ENCODE measurements at places on chromosomes 16 and 17.
A peak's percentile ranks its signal among the peaks of the same experiment; 100 is the strongest.

DNA sequence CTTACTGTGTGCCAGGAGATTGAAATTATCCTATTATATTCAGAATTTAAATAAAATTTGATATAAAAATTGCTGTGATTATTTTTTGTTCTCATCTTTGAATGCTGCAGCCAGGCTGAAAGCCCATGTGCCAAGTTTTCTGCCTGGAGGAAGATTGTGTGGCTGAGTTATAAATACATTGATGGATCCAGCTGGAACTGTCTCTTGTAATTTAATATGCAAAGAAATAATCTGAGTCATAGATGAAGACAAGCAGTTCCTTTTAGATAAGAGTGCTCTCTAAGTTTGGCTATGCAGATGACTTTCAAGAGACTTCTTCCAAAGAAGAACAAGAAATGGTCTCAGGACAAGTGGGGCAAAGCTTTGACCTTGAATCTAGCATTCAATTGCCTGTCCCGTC lies 871.0 kb downstream of the CDH11 start:
- no peak for DNase-seq

- no peak for DNase-seq
Measured at GRCh38 chr17:49334744-49335512, 27.1 kb downstream of the ZNF652 start.

DNA sequence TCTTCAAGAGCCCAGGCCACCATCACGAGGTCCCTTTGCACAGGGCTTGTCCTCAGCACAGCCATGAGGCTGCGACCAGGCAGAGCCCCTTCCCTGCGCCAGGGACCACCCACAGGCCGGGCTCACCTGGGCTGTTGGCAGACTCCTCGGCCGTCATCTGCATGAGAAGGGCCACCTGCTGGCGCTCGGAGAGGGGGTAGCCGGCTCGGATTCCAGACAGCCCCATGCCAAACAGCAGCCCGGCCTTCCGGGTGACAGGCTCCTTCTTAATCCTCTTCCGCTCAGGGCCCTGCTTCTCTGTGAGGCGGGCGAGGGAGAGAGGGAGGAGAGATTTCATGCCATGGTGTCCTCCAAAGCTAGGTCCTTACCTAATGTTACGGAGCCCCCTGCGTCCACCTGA lies 73.4 kb downstream of the ZNF778 start:
- DNase-seq: no peak

DNA sequence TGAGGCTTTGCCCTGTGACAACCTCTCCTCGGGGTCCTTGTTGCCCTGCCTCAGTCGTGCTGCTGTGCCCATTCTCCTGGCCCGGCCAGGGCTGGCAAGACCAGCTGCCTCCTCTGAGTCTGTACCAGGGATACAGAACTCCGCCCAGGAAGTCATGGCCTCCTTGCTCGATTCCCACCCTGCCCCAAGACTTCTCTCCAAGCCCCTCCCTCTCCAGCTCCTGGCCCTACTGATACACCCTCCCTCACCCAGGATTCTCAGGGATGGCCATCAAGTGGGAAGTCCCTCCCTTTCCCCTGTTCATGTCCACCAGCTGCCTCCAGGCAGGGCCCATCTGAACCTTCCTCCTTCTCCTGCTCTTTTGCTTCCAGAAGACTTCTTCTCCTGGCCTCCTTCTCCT lies 11.2 kb upstream of the TMEM208 start:
- DNase-seq: no peak

GRCh38 chr17:4947411-4948165 lies 742 bp downstream of the PFN1 start:
- DNase-seq: peak; percentile 32

DNA sequence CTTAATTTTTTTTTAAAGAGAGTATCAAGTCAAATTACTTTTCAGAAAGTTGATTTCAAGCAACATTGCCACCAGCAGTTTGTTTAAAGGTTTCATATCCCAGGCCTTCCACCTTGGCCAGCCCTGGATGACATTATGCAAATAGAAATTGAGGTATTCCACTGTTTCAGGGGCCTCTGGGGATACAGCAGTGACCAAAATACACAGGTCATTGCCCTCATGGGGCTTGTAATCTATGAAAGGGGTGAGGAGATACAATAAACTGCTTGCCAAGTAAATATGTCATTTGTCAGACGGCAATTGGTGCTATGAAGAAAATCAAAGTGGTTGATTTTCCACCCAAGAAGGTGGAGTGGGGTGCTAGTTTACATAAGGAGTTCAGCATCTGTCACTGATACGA lies 37.8 kb upstream of the TMC5 start:
- DNase-seq: no peak

- DNase-seq: no peak
Measured at GRCh38 chr16:89695086-89695874, 6.2 kb downstream of the SPATA2L start.

GRCh38 chr17:64491994-64492393 lies 4.9 kb downstream of the POLG2 start:
- DNase-seq: no peak

DNA sequence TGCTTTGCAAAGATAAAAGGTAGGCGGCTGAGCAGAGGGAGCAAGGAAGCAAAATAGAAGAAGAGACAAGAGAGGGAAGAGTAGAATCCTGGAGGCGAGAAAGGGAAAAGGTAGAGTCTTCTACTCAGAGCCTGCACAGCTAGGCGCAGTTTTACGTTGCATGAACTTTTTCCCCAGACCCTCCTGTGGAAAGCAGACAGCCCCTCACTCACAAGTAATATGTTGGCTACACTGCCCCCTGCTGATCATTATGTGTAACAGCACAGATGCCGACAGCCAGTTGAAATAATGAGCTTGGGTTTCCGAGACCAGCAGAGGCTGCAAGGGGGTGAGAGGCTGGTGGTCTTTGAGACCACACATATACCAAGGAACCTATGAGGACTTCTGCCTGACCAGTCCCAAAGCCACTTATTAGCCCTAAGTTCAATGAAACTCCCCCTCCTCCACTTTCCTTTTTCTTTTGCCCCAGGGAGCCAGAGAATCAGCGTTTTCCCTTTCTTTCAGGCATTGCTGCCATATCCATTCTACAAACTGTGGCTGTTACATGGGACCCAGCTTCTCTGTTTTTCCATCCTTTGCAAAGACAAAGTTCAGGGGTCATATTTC lies 22.5 kb upstream of the CMTR2 start:
- DNase-seq: no peak

- DNase-seq: no peak
Measured at GRCh38 chr17:10777890-10778289, 26.0 kb downstream of the TMEM238L start.

GRCh38 chr16:1380195-1380594 lies 28.5 kb downstream of the GNPTG start:
- no peak for DNase-seq

DNA sequence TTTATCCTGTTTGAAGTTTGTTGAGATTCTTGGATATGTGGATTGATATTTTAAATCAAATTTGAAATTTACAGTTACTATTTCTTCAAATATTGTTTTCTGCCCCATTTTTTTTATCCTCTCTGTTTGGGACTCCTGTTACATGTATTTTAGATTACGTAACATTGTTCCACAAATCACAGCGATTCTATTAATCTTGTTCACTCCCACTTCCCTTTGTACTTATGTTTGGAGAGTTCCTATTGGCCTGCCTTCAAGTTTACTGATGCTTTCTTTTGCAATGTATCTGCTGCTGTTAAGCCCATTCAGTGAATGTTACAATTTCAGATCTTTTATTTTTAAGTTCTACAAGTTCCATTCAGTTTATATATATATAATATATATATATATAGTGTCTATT lies 288.3 kb upstream of the TNRC6C start:
- no peak for DNase-seq

GRCh38 chr17:71024172-71024571 lies 854.8 kb downstream of the KCNJ2 start:
- DNase-seq: no peak

GRCh38 chr17:68613739-68614298 lies 12.7 kb upstream of the FAM20A start:
- DNase-seq: no peak

DNA sequence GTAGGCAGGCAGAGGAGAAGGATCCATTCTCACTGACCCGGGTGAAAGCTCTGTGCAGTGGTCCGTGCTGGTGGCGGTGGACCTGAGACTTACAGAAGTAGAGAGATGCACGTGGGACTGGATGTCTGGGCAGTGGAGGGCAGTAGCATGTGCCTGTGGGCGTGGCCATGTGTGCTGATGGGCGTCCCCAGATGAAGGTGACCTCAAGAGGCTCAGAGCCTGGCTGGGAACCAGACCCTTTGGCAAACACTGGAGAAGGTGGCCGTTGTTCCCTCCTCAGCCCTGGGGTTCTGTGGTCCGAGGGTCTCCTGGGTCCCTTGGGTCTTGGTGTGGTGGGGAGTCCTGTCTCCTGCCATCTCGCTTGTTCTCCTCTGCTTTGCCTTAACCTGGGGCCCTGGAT lies 15.6 kb downstream of the WSCD1 start:
- DNase-seq: no peak

- no peak for DNase-seq
Measured at GRCh38 chr17:8806926-8807550, 7.9 kb upstream of the MFSD6L start.

DNA sequence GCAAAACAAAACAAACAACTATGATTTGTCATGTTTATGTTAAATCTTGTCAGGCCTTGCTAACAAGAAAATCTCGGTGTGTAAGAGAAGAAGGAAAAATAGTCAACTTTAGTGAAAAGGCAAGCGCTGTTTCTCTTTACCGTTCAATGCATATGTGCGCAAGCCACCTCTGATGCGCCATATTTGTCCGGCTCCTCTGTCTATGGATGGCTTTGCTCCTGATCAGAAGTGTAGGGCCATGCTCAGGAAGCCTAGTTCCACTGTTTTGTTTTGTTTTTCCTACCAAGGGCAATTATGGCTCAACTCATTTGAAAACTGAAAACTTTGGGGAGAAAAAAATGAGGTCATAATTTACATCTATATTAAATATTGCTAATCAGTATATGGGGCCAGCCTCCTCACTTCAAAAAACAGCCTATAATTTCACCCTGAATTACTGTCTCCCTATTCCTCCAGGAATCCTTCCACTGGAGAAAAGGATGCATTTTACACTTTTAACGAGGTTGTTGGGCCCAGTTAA lies 4.5 kb downstream of the MAF start:
- no peak for DNase-seq

DNA sequence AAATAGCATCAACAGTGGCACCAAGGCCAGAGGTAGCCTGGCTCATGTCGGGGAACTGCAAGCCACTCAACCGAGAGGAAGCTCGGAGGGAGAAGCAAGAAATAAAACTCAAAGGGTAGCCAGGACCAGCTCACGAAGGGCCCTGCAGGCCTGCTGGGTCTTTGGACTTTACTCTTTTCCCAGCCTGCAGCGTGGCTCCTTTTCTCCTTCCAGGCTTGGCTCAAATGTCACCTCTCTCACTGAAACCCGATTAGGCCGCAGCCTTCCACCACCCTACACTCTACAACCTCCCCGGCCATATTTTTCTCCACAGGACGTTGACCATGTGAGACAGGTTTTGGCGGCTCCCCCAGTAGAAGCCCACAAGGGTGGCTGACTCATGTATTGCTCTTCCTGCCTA lies 38.1 kb downstream of the CALB2 start:
- DNase-seq: no peak

DNA sequence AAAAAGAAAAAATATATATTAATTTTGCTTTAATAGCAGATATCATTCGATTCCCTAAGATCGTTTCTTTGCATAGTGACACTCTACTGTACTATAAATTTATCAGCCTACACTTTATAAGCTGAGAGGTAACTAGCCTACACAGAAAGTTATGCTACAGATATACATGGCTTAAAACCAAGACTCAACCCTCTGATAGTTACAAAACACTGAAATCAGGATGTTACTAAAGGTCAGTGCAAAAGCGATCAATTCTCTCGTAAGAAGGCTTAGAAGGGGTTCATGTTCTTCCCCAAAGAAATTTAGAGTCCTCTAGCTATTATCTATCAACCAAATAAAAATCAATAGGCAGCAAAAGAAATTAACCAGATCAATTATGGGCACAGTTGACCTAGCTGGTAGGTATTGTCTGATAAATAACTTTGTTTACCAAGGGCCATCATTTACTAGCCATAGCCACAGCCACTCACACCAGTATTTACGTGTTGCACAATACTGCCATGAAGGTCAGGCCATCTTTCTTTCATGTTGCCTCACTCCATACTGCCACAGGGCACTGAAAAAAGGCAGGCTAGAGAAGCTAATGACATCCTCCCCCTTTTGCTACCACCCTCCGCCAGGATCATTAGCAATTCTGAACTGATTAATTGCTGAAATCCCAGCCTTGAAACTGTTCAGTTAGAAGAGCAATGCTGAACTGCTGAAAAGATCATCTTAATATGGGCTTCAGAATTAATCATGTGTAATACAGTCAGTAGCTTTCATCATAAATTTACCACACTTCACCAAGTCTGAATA lies 43.7 kb downstream of the RND2 start:
- no peak for DNase-seq

GRCh38 chr16:11624205-11624604 lies 37.5 kb upstream of the LITAF start:
- DNase-seq: no peak

DNA sequence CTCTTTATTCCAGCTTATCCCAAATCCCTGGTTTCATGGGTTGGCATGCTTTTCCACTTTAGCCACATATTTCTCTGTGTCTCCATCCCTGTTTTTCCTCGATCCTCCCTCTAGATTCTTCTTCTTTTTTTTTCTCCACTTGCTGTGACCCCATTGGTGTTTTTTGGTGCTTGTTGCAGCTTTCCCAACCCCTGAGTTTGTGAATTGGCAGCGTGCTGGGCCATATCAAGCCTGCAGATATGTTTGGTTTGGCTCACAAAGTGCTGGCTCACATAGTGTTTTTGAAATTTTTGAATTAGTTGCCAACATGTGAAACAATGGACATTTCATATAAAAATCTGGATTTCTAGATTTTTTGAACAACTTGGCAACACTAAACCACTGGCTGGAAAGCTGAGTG lies 8.8 kb downstream of the GPR139 start:
- no peak for DNase-seq

DNA sequence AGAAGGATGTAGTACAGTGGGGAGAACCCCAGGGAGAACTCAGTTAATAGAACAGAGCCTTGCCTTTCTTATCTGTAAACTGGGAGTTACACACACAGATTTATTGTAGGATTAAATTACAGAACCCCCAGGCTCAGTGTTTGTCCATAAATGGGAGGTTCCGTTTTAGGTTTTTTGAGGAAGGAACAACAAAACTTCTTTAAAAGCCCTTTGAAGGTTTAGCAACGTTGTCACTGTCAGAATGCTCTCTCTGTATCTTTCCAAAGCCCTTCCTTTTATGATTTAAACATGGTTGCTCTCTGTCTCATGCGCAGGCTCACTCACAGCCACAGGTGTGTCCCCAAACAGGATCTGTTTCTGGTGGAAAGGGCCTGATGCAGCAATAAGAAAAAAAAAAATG lies 9.4 kb upstream of the GNA13 start:
- no peak for DNase-seq
